Iris pigment epithelial cell (primary cell): ENCODE measurements at places on chromosomes 1 and 21.

DNA sequence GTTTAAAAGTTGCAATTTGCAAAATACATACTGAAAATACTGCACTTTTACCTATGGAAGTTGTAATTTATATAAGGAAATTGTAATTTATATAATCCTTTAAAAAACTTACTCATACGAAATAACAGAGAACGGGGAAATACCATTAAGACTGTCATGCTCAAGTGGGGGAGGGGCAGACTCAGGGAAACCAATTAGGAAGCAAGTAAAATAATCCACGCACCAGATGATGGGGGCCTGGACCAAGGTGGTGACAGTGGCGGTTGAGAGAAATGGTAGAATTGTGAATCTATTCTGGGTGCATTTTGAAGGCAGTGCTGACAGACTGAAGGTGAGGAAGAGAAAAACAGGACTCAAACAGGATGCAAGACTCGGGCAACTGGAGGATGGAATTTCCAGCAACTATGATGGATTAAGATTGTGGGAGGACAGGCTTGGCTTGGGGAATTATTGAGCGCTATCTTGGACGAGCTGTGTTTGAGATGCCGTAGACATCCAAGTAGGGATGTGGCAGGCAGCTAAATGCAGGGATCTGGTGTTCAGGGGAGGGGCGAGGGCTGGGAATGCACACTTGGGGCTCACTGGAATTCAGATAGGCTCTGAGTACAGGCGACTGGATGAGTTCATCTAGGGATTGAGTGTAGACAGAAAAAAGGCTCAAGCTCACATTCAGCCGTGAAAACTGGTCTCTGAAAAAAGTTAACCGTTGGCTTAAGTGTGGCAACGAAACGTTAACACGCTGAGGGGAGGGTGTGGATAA, 977 bp downstream of the LCA5L start:
- peak; percentile 49 for DNase-seq

DNA sequence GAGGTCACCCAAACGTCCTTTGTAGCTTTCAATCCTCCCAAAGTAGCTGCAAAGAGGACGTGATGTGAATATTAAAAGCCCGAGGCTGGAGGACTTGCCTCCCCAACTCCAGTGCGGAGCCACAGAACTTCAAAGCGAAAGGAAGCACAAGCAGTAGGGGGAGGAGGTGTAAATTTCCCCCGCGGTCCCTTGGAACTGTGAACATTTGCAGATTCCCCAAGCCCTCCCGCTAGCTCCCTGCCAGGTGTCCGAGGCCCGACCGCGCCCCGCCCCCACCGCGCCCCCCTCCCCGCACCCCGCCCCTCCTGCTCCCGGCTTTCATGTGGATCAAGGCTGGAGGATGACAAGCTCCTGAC, 41.5 kb upstream of the HAO2 start:
- peak; percentile 9 for DNase-seq

GRCh38 chr1:155017041-155017945, 14.7 kb downstream of the ZBTB7B start:
- peak; percentile 88 for DNase-seq

GRCh38 chr1:151455966-151456365, 3.3 kb downstream of the POGZ start:
- DNase-seq: no peak

DNA sequence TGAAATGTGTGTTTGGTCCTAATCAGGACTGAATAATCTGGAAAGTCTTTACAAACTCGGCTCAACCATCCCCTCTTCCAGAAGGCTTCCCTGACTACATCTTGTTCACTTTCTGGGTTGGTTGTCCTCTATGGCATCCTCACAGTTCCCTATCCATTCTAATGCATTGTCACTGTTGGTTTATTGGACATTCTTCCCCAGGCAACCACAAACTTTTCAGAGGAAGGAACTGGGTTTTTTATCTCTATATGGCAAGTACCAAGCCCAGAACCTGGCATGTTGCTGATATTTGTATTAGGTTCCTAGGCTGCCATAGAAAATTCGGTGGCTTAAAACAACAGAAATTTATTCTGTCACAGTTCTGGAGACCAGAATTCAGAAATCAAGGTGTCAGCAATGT, 363.5 kb upstream of the ST6GALNAC5 start:
- no peak for DNase-seq

DNA sequence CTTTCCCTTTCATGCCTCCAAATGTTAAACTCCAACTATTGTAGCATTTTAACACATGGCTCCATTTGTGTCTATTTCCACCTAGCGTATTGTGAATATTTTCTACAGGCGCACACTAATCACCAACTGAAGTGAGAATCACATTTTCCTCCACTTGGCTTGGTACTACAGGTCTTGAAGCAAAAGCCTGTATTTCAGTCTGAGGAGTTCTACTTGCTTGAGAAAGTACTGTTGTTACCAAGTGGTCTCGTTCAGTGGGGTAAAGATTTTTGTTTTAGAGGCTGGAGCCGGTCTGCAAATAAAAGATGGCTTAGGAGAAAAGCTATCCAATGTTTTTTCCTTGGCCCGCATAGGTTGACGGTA, 550 bp upstream of the PTBP2 start:
- DNase-seq: no peak
